Epithelial cell of proximal tubule (primary cell): ENCODE measurements at places on chromosomes 6 and 20.

DNA sequence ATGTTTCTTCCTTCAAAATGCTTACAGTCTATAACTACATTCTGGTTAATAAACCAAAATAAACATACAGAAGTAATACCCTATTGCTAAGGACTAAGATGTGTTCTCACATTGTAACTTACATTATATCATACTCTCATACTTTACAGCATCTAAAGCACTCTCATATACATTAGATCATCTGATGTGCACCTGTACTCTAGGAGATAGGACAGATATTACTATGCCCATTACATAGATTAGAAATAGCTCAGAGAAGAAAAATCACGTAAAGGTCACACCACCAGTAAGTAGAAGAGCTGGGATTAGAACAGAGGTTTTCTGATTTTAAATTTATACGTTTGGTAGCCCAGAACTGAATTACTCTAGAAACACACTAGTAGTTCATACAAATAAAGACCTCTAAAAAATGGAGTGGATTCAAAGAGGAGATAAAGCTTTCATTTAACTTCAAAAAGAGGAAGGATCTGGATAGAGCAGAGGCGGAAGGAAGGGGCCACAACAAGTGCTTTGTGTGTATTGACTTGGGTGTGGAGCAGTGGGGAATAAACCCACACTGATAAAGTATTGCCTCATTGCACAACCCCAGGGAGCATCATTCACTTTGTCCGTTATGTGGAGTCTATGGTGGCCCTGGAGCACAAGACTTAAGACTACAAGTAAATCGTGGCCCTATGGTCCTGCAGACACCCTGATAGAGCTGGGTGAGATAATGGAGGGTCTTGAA lies 30.9 kb downstream of the SLC2A12 start:
- no peak for DNase-seq

- no peak for DNase-seq
These were observed 143.6 kb upstream of the JARID2 start for GRCh38 chr6:15102241-15102640.

DNA sequence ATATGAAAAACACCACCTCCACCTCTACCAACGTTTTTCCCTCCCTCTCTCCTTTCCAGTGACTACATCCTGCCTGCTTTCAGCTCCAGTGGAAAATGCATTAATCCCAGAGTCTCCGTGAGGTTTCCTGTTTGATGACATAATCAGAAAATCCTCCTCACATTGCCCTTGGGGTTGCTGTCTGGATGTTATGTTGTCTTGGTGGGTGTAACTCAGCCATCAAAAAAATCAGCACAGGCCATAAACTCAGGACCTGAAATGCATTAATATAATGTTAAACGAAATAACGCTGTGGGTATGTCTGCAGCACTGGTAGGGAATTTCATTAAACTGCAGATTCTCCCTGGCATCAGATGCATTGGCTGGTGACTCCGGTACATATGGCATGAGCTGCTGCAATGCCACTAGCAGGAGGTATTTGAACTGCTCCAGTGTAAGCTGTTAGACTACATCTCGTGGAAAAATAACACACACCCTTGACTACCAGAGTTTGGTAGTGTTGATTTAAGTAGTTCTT lies 297.8 kb downstream of the PRL start:
- no peak for DNase-seq

GRCh38 chr6:74213995-74214394 lies 518.0 kb downstream of the CD109 start:
- no peak for DNase-seq

DNA sequence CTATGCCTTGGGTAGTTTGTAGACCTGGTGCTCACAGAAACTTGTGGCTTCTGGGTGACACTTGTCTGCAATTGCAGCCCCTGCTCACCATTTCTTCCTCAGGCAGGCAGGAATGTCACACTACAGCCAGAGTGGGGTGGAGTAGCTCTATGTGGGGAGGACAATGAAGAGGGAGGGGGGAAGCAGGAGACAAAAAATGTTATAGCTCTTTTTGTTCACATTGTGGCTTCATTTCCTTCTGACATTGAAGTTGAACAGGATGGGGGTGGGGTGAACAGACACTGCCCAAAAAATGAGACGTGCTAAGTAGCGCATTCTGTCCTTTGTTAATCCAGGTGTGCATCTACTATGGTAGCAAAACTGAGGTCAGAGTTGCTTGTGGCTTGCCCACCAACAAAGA lies at the start of gene THEMIS:
Gene THEMIS (minus strand): TSS at position 124 of the 400 bp plus-strand sequence. CDS start 126 bp downstream, outside the sequence.
- no peak for DNase-seq

GRCh38 chr6:25053875-25054371 lies 118.2 kb upstream of the RIPOR2 start:
- DNase-seq: no peak

DNA sequence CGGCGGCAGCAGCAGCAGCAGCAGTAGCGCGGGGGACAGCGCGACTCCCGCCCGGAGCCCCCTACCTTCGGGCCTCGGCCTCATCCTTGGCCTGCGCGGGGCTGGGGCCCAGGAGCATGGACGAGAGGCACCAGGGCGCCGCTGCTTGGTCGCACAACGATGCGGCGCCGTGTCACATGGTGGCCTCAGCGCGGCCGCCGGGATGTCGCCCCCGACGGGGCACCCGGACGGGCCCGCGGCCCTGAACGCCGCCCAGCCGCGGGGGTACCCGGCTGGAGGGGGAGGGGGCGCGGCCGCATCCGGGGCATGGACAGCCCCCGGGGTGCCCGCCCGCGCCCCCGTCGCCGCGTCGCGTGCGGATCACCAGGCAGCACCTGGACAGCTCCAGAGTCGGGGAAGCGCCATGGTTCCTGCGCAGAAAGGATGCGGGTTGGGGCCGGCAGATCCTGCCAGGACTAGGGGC lies 57.1 kb downstream of the CDH22 start:
- DNase-seq: no peak

DNA sequence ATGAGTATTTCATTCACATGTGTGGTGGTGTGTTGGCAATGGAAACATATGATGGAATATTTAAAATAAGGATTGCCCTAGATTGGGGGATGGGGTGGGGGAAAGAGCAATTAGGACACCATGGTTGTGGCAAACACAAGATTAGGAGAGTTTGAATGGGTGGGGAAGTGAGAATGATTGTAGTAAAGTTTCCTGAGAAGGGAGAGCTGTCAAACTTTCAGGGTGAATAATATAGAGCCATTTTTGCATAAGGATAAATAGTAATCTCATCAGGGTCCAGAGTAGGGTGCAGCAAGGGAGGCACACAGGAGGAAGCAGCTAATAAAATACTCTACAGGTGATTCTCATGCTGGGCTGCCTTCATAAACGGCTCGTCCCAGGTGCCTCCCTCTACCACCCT lies 294.9 kb upstream of the MARCKS start:
- DNase-seq: no peak

DNA sequence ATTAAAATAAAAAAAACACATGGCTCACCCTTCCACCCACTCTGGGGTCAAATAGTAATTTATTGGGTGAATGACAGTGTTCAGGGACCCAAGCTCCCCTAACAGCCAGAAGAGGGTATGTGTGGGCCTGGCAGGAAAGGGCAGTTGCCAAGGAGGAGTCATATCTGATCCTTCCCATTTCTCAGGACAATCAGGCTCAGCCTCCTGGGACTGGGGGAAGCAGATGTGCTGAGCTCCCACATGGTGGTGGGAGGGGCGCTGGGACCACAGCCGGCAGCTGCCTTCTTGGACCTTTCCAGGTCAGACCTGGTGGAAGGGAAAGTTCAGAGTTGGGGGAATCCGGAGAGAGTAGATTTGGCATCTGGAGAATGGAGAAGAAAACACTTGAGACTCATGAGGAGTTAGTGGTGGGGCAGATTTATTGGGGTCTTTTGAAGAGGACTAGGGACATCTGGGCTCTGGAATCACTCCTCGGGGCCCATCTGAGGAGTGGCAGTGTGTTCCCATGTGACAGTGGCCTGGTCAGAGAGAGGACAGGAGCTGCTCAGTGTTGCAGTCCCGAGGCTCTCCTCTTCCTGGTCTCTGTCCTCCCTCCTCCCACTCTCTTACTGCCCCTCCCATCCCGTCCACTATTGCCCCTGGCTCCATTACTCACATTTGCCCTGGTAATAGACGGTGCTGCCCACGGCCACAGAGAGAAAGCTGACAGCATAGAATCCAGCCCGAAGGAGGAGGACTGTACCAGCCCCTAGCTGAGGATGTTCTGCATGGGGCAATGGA lies 3.0 kb downstream of the LST1 start:
- DNase-seq: no peak

GRCh38 chr6:20692023-20692422 lies 157.8 kb downstream of the CDKAL1 start:
- no peak for DNase-seq

- no peak for DNase-seq
These were observed 184.3 kb downstream of the CARMIL1 start for GRCh38 chr6:25463441-25463840.

DNA sequence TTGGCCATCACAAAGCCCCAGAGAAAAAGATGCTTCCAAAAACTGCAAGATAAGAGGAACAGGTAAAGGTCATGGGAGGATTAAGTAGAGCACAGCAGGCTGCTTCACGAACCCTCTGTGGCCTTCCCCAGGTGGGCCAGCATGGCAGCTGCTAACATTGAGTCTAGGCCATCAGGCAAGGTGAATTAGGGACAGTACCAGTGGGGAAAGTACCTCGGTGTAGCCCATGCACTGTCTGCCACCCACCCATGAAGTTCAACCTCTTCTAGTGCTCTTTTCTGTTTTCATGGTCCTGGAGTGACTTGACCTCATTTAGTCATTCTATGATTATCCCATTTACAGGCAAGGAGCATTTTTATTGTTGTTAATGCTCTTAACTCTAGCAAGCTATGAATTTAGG lies 108.6 kb upstream of the DUSP22 start:
- DNase-seq: no peak

DNA sequence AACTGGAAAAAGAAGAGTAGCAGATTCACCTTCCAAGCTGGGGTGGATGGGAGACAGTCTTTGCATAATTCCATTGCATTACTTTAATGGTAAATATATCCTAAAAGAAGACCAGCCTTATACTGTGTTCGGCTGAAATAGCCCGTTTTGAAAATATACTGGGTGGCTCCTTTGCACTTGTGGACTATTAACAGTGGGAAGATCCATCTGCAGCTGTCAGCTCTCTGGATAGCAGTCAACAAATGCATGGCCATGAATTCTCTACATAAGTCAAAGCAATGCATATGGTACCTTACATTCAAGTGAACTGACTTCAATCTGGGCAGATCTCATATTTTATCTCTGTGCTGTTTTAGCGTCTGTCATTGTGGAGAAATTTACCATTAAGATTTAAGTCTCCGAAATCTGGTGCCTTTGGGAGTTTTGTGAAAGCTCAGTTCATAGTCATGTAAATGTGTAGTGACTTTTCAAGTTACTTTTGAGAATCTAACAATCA lies 400.6 kb upstream of the RNF217 start:
- DNase-seq: no peak

GRCh38 chr20:45419188-45420091 lies 3.5 kb downstream of the PIGT start:
- peak; percentile 92 for DNase-seq

- DNase-seq: peak; percentile 50
These were observed 82.1 kb upstream of the SIRPA start for GRCh38 chr20:1813101-1813529.

GRCh38 chr6:43924222-43924702 lies 154.3 kb downstream of the VEGFA start:
- no peak for DNase-seq

- DNase-seq: no peak
These were observed 508.9 kb upstream of the ADGRB3 start for GRCh38 chr6:68126089-68126749.

DNA sequence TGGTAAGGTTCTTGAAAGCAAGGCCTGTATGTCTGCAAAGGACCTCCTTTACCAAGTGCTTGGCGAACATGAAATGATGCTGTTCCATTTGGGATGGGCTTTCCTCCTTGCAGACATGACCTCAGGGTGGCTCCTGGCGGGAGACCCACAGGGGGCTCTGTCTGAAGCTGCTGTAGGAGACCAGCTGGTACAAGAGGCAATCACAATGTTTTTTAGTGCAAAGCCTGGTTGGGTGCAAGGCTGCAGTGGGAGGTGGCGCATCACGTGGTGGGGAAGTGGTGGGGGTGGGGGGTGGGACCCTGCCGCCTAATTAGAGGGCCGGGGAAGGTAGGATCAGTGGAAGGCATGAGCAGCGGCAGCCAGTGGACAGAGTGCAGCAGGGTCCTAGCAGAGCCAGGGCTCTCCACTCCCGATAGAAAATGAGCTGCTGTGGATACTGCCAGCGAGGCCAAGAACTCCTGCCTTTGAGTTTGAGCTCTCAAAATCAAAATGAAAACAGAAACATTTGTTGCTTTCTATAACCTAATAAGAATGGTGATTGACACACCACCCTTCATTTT lies 9.1 kb upstream of the ARMC2 start:
- no peak for DNase-seq

- no peak for DNase-seq
These were observed 5.4 kb downstream of the SYS1 start for GRCh38 chr20:45368221-45368980.

GRCh38 chr6:7919871-7920270 lies 9.3 kb upstream of the TXNDC5 start:
- peak; percentile 45 for DNase-seq

DNA sequence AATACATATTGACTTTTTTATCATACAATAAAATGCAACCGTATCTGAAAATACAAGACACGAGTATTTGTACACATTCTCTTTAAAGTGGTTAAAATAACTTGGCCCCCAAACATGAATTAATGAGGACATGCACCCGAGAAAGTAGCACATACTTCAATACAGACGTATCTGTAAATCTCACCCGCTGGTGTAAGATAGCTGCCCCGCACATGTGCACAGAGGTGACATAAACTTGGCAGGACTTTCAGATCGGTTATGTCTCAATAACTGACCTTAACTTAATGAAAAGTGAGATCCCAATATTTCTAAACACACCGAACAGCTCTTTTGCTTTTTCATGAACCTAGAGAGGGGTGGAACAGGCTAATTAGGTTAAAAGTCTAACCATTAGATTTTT lies 91.5 kb upstream of the RPS6KA2 start:
- DNase-seq: no peak

- no peak for DNase-seq
These were observed 9.0 kb upstream of the BTN3A1 start for GRCh38 chr6:26392932-26393636.

DNA sequence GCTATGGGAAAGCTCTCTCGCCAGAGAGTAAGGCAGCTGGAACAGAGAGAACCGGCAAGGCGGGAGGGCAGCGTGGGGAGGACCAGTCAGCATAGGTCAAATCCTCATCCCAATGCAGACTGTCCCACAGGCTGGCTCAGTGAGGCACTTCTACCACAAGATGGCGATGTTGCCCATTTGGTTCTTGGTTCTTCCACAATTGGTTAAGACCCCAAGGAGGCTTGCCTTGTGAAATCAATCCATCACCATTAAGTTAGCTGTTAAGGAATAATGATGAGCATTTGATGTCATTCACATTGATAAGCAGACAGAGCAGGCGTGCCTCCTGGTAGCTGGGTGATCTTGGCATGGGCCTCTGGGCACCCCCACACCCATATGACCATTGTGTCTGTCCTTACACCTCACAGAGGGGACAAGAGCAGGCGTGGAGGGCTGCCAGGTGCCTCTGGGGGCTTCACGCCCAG lies 2.4 kb downstream of the CSTL1 start:
- no peak for DNase-seq

DNA sequence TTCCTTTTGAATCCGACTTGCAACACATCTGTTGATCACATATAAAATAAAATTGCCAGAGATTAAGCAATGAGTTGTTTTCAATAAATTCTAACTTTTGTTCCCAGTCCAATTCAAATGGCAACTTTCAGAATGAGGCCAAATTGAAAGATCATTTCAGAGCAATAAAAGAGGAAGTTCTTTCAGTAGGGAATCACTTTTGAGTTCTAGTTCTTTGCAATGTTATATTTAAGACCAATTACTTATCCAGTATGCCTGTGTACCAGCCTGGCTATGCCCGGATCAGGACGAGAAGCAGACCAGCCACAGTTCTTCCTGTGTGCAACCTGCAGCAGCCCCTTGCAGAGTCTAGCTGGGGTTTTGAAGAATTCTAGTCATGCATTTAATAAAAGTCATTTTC lies 232.5 kb downstream of the BTBD9 start:
- DNase-seq: no peak
